ENCODE measurements at places on chromosomes 1 and 21. TPM values are rescaled to one million over a fixed set of nuclear protein-coding genes. Genes with fewer than 3 reads are reported as not detected.

DNA sequence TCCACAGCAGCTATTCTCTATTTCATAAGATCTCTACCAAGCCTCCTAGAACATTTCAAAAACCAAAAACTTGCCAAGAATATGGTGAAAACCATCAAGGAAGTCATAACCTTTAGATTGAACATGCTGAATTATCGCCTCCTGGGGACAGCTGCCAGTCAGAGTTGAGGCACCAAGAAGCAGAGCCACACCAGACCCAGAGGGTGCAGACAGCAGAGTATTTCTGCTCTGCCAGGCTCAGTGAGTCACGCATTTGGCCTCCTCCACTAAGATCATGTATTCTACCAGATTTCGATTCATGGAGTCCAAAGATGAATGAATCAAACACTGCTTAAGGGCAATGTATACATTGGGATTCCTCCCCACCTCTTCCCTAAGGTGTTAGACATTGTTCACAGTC is 2.1 kb downstream of the F3 start:
- peaks cover 10% of the 10 kb centered on the region for H3K36me3 ChIP-seq
- peak overlapping the region; percentile 79 for H3K4me3 ChIP-seq
- no peaks in the 10 kb centered on the region for H3K27me3 ChIP-seq
- H3K4me1 ChIP-seq, result peaks cover 82% of the 10 kb centered on the region
- H3K27ac ChIP-seq, result peak overlapping the region; percentile 62

GRCh38 chr1:13541435-13542215 is 27.8 kb upstream of the LRRC38 start:
- no peak overlapping the region for H3K4me3 ChIP-seq
- no peak overlapping the region for H3K27ac ChIP-seq
- DNase-seq, result no peak
- peaks cover 1% of the 10 kb centered on the region for H3K4me1 ChIP-seq

GRCh38 chr1:99781798-99782197 is 15.4 kb upstream of the FRRS1 start:
- no peak overlapping the region for H3K27ac ChIP-seq
- no peak overlapping the region for H3K4me3 ChIP-seq
- H3K27me3 ChIP-seq, result peaks cover 4% of the 10 kb centered on the region
- no peak for DNase-seq
- no peaks in the 10 kb centered on the region for H3K36me3 ChIP-seq
- H3K4me1 ChIP-seq, result peaks cover 8% of the 10 kb centered on the region

GRCh38 chr1:110498270-110498669 is 20.7 kb downstream of the KCNA10 start:
- no peak for DNase-seq
- peaks cover 8% of the 10 kb centered on the region for H3K4me1 ChIP-seq
- H3K27me3 ChIP-seq, result peaks cover 15% of the 10 kb centered on the region
- H3K4me3 ChIP-seq, result no peak overlapping the region
- H3K36me3 ChIP-seq, result no peaks in the 10 kb centered on the region
- H3K27ac ChIP-seq, result no peak overlapping the region

- H3K4me3 ChIP-seq, result no peak overlapping the region
- DNase-seq, result no peak
- peaks cover 6% of the 10 kb centered on the region for H3K4me1 ChIP-seq
- H3K27ac ChIP-seq, result no peak overlapping the region
Measured at GRCh38 chr1:58003059-58003458, 543.5 kb downstream of the OMA1 start.

DNA sequence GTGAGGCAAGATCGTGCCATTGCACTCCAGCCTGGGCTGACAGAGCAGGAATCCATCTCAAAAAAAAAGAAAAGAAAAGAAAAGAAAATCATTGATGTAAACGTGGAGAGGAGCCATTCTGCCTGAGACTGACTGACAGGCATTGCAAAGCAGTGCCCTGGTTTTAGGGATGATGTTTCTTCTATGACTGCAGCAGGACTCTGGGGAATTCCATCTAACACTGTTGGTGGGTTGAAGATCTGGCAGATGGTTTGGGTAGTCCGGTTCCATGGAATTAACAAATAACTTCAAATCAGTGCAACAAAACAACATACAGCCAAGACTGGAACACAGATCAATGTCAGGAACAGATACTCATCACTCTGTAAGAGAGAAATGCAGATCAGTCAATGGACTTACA is 17.8 kb upstream of the LAMC2 start:
- no peak overlapping the region for H3K27ac ChIP-seq
- peaks cover 20% of the 10 kb centered on the region for H3K4me1 ChIP-seq
- H3K36me3 ChIP-seq, result no peaks in the 10 kb centered on the region
- no peak overlapping the region for H3K4me3 ChIP-seq
- DNase-seq, result no peak

DNA sequence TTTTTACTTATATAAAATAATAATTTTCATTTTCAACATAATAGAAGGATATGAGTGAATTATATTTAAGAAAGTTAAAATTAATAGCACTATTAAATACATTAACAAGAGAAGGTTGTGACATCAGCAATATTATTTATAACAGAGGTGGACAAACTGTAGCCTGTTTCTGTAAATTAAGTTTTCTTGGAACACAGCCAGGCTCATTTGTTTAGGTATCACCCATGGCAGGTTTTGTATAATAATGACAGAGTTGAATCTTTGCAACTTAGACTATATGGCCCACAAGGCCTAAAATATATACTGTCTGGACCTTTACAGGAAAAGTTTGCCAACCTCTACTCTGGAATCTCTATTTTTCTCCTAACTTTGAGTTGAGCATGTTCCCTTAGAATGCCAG is 42.8 kb upstream of the CACYBP start:
- peaks cover 2% of the 10 kb centered on the region for H3K36me3 ChIP-seq
- H3K4me1 ChIP-seq, result peaks cover 22% of the 10 kb centered on the region
- no peak overlapping the region for H3K4me3 ChIP-seq

DNA sequence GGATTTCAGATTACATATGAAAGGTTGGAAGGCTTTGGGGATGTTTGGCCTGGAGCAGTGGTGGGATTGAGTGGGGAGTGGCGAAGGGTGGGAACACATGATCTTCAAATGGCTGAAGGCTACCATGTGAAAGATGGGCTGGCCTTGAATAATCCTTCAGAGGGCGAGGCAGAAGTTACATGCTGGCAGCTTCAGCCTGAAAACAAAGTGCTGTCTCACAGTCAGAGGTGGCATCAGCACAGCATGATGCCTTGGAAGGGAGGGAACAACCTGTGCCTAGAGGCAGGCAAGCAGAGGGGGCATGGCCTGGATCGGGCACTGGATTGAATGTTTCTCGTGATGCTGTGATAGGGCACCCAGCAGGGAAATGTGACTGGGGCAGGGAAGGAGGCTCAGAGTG is 130.8 kb downstream of the BEND5 start:
- no peak overlapping the region for H3K4me3 ChIP-seq
- peaks cover 63% of the 10 kb centered on the region for H3K27me3 ChIP-seq
- no peak overlapping the region for H3K27ac ChIP-seq
- no peaks in the 10 kb centered on the region for H3K36me3 ChIP-seq
- DNase-seq, result no peak

GRCh38 chr1:162371611-162372010 is 5.0 kb downstream of the SPATA46 start:
- H3K27me3 ChIP-seq, result no peaks in the 10 kb centered on the region
- no peak for DNase-seq
- H3K27ac ChIP-seq, result no peak overlapping the region
- H3K4me3 ChIP-seq, result no peak overlapping the region
- H3K36me3 ChIP-seq, result no peaks in the 10 kb centered on the region
- no peaks in the 10 kb centered on the region for H3K4me1 ChIP-seq

DNA sequence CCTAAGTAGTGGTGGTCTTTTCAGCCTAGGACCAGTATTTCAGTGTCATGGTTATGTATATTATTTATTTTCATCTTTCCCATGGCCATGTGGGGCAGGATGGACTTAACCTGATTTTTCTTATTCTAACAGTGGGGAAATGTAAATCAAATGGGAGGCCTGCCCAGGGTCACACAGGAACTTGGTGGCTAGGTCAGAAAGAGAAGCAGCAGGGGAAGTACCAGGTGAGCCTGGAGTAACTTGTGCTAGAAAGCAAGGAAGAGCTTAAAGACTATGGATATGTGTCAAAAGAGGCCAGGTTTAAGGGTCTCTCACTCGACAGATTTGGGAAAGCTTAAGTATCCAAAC is 936 bp downstream of the ZFP69B start:
- peaks cover 14% of the 10 kb centered on the region for H3K4me1 ChIP-seq
- H3K4me3 ChIP-seq, result peak overlapping the region; percentile 83
- no peaks in the 10 kb centered on the region for H3K27me3 ChIP-seq
- H3K36me3 ChIP-seq, result peaks cover 48% of the 10 kb centered on the region

DNA sequence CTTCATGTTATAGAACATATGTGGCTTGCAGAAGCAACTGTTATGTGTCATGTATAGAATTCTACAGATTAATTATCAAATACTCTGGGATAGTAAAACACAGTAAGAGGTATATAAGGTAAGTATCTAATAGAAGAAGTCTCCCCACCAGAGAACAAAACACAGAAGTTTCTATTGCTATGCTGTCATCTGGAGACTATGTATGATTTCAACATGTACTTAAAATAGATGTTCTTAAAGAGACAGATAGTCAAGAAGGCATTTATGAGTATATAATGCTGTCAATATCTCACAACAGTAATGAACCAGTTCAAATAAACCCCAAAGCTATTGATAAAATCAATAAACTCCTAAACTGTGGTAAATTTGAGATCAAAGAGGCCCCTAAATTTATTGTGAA is 8.1 kb upstream of the ADCY10 start:
- peaks cover 9% of the 10 kb centered on the region for H3K36me3 ChIP-seq
- H3K4me1 ChIP-seq, result peaks cover 5% of the 10 kb centered on the region
- H3K27me3 ChIP-seq, result no peaks in the 10 kb centered on the region
- DNase-seq, result no peak
- H3K27ac ChIP-seq, result no peak overlapping the region

DNA sequence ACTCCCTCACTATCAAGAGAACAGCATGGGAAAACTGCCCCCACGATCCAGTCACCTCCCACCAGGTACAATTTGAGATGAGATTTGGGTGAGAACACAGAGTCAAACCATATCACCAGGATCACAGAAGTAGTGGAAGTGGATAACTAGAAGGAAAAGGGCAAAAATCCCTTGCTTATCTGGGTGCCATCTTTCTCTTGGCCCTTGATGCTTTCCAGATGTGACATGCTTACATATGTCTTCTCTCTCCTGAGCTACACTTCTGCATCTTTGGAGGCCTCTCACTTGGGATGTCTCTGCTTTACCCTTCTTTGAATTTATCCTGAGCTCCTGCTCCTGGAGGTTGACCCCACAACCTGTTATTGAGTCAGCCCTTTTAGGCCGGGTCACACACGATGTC is 57.6 kb upstream of the APOBEC4 start:
- H3K4me1 ChIP-seq, result peaks cover 21% of the 10 kb centered on the region
- no peak for DNase-seq
- H3K4me3 ChIP-seq, result no peak overlapping the region
- H3K27me3 ChIP-seq, result no peaks in the 10 kb centered on the region

GRCh38 chr1:119869995-119870394 is 26.3 kb downstream of the ADAM30 start:
- no peaks in the 10 kb centered on the region for H3K36me3 ChIP-seq
- no peak overlapping the region for H3K4me3 ChIP-seq
- peak overlapping the region; percentile 20 for H3K27ac ChIP-seq
- H3K4me1 ChIP-seq, result peaks cover 64% of the 10 kb centered on the region

DNA sequence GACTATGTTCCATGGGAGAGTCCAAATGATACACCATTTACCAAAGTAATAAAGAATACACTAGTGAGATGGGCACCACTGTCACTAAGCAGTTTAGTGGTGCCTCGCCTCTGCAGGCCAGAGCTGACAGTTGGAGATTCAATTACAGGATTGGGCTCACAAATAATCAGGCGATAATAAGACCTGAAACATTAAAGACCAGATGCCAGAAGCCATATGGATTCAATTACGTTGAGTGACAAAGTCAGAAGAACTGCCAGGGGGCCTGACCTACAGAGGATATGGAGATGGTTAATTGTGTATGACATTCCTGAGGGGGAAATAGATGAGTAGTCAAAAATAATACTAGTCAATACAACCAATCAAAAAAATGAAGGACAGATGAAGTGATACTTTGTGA is 65.2 kb upstream of the ST6GALNAC5 start:
- no peak overlapping the region for H3K4me3 ChIP-seq
- peaks cover 29% of the 10 kb centered on the region for H3K27me3 ChIP-seq
- no peaks in the 10 kb centered on the region for H3K36me3 ChIP-seq
- H3K27ac ChIP-seq, result no peak overlapping the region
- no peak for DNase-seq
- peaks cover 4% of the 10 kb centered on the region for H3K4me1 ChIP-seq

GRCh38 chr1:68704800-68705443 is 208.0 kb upstream of the DEPDC1 start:
- no peaks in the 10 kb centered on the region for H3K4me1 ChIP-seq
- H3K27ac ChIP-seq, result no peak overlapping the region
- H3K4me3 ChIP-seq, result no peak overlapping the region
- no peaks in the 10 kb centered on the region for H3K36me3 ChIP-seq

DNA sequence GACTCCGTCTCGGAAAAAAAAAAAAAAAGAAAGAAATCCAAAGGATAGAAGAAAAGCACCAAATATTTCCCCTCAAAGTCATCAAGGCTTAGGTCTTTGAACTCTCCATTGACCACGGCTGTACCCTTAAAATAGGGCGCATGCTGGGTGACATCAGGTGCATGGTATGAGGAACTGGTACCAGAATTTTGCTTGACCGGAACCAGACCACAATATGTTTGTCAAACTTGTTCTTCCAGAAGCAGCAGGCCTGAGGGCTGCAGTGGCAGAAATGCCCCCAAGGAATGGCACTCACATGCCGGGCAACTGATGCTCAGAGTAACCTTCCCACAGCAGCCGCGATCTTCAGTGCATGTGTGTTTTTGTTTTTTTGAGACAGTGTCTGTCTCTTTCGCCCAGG is 21.0 kb downstream of the RCC1 start:
- peaks cover 19% of the 10 kb centered on the region for H3K4me1 ChIP-seq
- H3K27me3 ChIP-seq, result no peaks in the 10 kb centered on the region
- no peak overlapping the region for H3K27ac ChIP-seq
- H3K36me3 ChIP-seq, result peaks cover 14% of the 10 kb centered on the region
- no peak overlapping the region for H3K4me3 ChIP-seq

- H3K4me1 ChIP-seq, result peaks cover 30% of the 10 kb centered on the region
- no peak overlapping the region for H3K4me3 ChIP-seq
- H3K27ac ChIP-seq, result no peak overlapping the region
- DNase-seq, result no peak
Measured at GRCh38 chr1:90729504-90730242, 12.6 kb upstream of the BARHL2 start.

- no peak overlapping the region for H3K4me3 ChIP-seq
- peaks cover 52% of the 10 kb centered on the region for H3K27me3 ChIP-seq
- DNase-seq, result no peak
- H3K36me3 ChIP-seq, result no peaks in the 10 kb centered on the region
- H3K4me1 ChIP-seq, result no peaks in the 10 kb centered on the region
Measured at GRCh38 chr1:151799179-151800022, 5.8 kb downstream of the LINGO4 start.

- peaks cover 23% of the 10 kb centered on the region for H3K36me3 ChIP-seq
- no peaks in the 10 kb centered on the region for H3K4me1 ChIP-seq
- no peaks in the 10 kb centered on the region for H3K27me3 ChIP-seq
- H3K27ac ChIP-seq, result no peak overlapping the region
- no peak overlapping the region for H3K4me3 ChIP-seq
Measured at GRCh38 chr1:21820597-21821232, 8.7 kb downstream of the LDLRAD2 start.

GRCh38 chr1:245156736-245157505 is 2.1 kb downstream of the KIF26B start:
- H3K27ac ChIP-seq, result peak overlapping the region; percentile 75
- H3K4me3 ChIP-seq, result peak overlapping the region; percentile 86
- H3K36me3 ChIP-seq, result peaks cover 3% of the 10 kb centered on the region
- peaks cover under 1% of the 10 kb centered on the region for H3K27me3 ChIP-seq
- DNase-seq, result no peak
- H3K4me1 ChIP-seq, result peaks cover 54% of the 10 kb centered on the region

CLCA4 gene
- total RNA-seq, result not detected

TNNI3K gene
- 0.51 TPM for total RNA-seq

OR2T35 gene
- total RNA-seq, result not detected

GBP5 gene
- total RNA-seq, result not detected

ADIPOR1 gene
- 38.4 TPM for total RNA-seq

MRPL24 gene
- 38.4 TPM for total RNA-seq

DNASE2B gene
- not detected for total RNA-seq

RSPH1 gene
- total RNA-seq, result 0.42 TPM

OLIG2 gene
- total RNA-seq, result 0.35 TPM

MMEL1 gene
- 4.5 TPM for total RNA-seq

MYOG gene
- total RNA-seq, result not detected

Data from mesothelial cell of epicardium (in vitro differentiated cells).